Omental fat pad (tissue), 4 donors: ENCODE measurements at places on chromosomes 1 and 21.

GRCh38 chr1:109898842-109899241 is 11.8 kb upstream of the CSF1 start:
- DNase-seq = no peak

DNA sequence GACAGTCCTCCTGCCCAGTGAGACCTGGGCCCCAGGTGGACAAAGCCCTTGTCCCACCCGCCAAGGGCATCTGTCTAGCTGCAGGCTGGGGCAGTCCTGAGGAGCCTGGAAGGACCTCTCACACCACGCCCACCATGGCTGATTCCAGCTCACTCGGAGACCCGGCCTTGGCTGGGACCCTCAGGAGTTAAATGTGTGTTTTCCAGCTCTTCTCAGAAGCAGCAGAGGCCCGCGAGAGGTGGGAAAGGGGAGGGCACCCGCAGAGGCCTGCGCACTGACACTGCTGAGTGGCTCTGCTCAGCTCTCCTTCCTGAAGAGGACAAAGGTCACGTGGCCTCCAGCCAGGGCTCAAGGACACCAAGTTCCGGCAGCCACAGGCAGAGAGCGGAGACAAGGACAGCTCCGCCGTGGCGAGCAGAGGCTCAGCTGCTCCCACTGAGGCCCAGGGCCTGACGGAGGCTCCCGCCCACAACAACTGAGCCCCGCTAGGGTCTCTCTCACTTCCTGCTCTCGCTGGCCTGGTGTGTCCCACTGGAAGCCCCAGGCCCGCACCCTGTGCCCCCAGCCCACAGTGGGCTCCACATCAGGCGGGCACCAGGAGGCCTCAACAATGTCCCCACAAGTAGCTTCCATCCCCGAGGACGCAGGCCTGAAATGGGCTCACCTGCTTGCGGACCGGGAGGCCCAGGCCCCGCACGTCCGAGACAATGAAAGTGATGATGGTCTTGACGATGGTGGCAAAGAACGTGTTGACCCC is 16.9 kb downstream of the SLC19A1 start:
- no peak for DNase-seq

DNA sequence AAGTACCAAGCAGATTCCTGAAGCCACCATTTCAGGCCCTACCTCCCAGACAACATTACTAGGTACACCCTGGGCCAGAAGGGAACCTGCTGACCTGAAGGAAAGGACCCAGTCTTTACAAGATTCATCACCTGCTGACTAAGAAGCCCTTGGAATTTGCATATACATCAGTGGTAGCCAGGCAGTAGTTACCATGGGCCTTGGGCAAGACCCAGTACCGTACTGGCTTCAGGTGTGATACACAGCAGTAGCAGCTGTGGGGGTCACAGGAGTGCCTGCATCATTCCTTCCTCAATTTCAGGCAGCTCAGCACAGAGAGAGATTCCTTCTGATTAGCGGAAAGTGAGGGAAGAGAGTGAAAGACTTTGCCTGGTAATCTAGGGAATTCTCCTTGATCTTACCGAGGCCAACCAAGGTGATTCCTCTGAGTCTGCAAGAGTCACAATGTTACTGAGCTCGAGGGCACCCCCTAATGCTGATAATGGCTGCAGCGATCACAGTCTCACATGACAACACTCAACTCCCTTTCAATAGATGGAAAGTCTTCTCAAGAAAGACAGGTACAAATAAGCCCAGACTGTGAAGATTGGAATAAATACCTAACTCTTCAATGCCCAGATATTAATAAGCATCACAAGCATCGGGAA is 22.0 kb upstream of the UHMK1 start:
- no peak for DNase-seq

DNA sequence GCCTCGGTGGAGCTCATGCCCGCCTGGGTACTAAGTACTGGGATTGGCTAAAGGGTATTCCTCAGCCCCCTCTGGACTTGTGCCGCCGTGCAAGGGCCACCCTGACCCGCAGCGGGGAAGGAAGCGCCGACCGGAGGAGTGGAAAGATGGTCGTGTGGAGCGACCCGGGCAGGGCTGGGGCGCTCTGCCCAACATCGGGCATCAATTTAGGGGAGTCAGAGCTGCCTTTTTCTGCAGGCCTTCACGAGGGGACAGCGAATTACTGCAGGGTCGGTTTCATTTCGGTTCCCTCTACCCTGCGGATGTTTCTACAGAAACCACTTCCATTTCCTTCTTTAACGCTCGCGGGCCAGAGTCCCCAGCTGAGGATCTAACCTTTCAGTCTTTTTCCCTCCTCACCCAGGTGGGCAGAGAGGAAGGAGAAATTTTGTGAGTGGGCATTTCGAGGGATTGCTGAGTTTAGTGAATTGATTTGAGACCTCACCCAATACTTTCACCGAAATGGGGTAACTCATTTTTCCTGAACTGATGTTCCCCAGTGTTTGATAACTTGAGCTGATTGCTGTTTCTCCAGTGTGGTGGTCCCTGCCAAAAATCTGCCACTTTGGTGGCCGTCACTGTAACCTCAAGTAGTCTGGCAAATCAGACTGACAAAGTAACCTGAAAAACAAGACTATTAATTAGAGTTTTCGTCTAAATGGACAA is 1.1 kb downstream of the TOR1AIP1 start:
- DNase-seq = no peak

GRCh38 chr1:207823531-207823879 is 71.7 kb downstream of the CD46 start:
- DNase-seq = no peak

DNA sequence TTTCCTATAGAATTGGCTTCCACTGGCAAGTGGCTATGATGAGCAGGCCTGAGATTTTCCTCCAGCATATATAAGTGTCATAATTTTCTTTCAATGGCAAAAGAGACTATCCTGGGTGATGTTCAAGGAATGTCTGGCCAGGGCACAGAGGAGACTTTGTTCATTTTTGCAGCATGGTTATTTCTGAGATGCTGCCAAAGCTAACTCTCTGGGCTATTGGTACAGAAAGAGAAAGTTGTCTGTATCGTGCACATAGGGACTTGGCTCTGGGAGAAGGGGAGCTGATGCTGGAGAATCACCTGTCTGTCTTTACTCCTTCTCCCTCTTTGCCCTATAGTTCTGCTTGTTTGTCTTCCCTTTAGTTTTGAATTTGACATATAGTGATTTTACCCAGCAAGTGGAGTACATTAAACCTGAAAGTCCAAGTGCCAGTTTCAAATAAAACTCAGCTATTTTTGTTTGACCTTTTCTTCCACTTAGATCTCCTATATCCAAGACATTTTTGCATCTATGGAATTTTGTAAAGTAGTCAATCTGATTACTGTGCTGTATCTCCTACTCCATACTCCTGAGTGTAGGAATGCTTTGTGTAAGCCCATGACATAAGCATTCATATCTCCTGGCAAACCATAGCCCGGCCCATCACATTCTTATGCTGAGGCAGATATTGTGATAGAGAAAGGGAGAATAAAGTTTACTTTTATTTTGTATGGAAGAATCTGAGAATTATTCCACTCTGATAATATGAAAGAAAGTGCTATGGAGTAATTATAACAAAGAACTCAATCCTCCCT is 3.9 kb downstream of the FNDC7 start:
- no peak for DNase-seq

DNA sequence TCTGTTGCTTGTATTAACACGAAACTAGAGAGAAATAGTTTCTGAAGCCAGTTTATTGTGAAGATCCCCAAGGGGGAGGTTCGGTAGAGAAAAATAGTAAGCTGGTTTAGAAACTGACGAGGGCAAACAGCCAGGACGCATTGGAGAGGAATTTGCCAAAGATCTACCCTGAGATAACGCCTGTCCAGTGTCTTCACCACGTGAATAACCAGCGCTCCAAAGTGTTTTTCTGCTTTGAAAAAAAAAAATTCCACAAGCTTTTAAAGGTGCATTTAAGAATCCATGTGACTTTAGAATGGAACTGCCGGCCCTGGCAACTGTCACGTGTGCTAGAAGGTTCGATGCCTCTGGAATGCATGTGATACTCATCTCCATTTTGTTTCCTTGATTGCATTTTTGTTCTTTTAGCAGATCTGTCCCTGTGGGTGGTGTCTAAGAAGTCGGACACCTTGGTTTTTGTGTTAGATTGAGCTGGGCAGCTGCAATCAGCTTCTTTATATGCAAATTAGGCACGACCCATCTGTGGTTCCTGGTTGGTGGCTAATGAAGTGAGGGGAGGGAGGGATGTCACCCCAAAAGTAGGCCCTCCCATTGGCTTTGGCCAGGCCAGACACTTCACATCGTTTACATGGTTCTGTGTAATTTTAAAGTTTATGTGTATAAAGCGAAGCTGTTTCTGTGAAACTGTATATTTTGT is 1.3 kb upstream of the THAP3 start:
- DNase-seq = no peak

- no peak for DNase-seq
Measured at GRCh38 chr1:117205368-117205767, 5.4 kb downstream of the VTCN1 start.

DNA sequence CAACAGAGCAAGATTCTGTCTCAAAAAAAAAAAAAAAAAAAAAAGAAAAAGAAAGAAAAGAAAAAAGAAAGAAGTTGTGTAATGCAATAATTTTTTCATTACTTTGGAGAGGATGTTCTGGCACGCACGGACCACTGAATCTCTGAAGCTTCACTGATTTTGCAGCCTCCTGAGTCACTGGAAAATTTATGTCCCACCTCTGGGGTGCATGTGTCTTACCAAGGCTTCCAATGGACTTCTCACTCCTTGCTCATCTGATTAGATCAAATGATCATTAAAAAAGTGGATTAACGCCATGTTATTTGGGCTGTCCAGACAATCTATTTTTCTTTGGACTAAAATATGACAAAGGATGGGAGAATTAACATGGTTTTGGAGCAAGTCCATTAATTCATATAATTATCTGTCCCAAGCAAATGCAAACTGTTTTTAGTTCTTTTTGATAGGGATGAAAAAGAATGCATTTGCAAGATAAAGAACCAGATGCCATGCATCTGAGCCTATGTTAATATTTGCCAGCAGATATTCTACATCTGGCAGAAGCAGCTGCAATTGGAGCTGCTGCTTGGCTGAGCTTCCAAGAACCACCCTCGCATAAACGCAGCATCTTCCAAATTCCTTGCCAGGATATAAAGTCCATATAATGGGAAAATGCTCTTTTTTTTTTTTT is 10.1 kb upstream of the MAP1LC3C start:
- no peak for DNase-seq

GRCh38 chr1:201427963-201428362 is 6.4 kb upstream of the TNNI1 start:
- DNase-seq = no peak

GRCh38 chr1:233045588-233045987 is 95.2 kb downstream of the NTPCR start:
- DNase-seq = no peak

- DNase-seq = no peak
Measured at GRCh38 chr1:196181594-196181878, 426.7 kb downstream of the KCNT2 start.

DNA sequence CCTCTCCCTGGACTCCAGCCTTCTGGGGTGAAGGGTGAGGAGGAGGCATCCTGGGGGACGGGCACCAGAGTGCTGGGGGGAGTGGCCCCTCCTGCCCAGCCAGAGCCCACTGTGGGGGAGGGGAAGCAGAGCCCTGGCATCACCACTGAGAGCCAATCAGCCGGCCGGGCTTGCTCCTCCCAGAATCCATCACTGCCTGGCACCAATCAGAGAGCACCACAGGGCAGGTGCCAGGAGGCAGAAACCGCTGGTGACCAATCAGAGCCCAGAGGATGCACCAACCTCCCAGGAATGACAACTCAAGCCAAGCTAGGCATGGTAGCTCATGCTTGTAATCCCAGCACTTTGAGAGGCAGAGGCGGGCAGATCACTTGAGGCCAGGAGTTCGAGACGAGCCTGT is 27.9 kb downstream of the CASZ1 start:
- DNase-seq = no peak

DNA sequence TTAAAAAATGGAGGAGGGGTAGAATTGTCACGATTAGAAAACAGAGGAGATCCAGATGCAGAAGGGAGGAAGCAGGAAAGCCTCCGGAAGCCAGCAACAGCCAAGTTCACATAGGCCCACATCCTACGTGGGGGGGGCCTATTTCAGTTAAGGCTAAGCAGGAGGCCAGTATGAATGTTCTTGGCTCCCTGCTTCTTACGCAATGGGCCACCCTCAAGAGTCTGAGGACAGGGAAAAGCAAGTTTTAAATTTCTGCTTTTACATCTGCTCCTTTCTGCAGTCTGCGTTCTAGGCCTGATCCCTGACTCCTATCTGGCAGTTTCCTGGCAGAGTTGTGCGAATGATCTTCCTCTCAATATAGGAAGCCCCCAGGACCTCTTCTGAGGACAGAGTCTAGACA is 30.6 kb downstream of the RABIF start:
- DNase-seq = no peak

DNA sequence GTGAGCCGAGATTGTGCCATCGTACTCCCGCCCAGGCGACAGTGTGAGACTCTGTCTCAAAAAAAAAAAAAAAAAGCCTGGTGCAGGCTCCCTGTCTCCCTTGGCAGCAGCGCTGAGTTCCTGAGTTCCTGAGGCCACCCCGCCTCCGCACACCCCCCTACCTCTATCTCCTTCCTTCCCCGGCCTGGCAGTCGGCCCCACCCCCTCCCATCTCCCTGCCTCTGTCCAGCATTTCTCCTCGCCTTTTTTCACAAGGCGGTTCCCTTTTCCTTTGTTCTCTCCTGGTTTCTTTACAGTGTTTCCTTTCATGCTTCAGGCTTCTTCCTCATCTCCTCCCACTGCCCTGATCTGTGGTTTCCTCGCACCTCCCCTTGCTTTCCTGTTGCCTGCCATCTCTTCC is 2.7 kb downstream of the RORC start:
- DNase-seq = no peak

DNA sequence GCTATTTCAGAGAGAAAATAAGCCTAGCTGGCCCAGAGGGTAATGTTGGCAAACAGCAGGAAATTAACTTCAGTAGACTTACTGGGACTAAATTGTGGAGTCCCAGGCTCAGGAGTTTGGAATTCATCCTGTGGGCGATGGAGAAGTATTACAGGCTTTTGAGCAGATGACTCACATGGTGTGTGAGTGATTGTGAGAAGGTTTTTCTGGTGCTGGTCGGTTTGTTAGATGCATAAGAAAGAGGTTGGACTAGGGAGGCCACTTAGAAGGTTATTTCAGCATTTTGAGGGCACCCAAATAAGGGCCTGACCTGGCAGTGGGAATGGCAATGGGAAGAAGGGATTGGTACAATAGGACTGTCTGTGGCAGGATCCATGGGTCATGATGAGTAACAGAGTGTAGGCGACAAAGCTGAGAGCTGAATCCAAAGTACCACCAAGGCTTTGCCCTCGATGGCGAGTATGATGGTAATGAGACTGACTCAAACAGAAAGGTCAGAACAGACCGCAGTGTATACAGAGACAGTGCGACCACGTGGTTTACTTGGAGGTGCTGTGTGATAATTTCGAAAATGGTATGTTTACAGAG is 69.2 kb upstream of the KIF26B start:
- no peak for DNase-seq

- no peak for DNase-seq
Measured at GRCh38 chr21:39638281-39638680, 25.5 kb downstream of the B3GALT5 start.
